ENCODE measurements at places on chromosomes 2 and 18.

DNA sequence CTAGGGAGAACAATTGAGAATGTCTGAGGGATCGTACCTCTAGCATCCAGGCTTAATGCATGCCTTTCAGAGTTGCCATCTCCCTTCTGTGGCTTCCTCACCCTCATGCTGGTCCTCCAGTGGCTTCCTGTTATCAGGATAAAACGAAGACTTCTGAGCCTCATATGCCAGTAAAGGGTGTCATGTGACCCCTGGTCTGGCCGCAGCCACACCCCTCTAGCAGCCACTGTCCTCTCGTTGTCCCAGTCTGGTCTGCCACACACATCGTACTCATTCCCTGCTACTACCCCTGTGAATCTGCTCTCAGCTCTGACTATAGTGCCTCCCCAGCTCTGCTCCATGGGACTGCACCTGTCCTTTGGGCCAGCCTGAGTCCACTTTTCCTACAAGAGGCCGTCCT, 62.6 kb upstream of the TMEM177 start:
- no peak overlapping the region for H3K27ac ChIP-seq
- no peaks in the 10 kb centered on the region for H3K36me3 ChIP-seq
- H3K27me3 ChIP-seq: peaks cover 16% of the 10 kb centered on the region
- no peak for DNase-seq
- no peaks in the 10 kb centered on the region for H3K4me1 ChIP-seq
- H3K4me3 ChIP-seq: no peak overlapping the region

DNA sequence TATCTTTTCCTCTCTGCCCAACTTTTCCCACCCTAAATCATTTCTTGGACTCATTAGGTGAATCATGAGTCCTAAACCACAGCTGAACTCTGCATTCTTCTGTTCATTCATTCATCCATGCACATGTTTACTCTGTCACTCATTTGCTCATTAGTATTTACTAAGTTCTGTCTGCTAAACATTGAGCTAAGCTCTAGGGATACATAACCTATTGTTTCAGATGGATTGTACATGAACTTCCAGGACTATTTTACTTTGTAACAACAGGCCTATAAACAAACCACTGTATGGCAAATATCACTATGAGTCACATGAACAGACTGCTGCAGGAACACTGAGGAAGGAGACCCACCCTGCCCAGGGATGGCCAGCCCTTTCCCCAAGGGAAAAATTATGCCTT, 14.6 kb upstream of the DYNC2LI1 start:
- H3K36me3 ChIP-seq: no peaks in the 10 kb centered on the region
- no peak overlapping the region for H3K4me3 ChIP-seq
- peak overlapping the region; percentile 58 for H3K27ac ChIP-seq
- no peaks in the 10 kb centered on the region for H3K27me3 ChIP-seq

DNA sequence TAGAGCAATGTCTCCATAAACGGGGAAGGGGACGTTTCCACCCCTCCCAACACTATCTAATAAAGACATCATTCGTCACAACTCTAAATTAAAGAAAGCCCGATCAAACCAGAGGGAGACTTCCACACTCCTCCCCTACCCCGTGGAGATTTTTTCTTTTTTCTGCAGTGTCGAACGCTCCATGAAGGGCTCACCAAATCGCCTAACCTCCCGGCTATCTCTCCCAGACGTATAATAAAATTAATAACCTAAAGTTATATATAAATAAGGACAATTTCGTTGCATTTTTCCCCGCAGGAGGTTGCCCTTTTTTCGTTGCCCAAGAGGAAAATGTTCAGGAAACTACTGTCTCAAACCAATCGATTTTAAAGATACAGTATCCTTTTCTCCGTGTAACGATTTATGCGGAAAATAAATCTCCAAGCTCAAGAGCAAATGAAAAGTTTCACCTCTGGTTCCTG, 2.4 kb downstream of the EVX2 start:
- no peak overlapping the region for H3K4me3 ChIP-seq
- DNase-seq: no peak
- H3K27me3 ChIP-seq: peaks cover 100% of the 10 kb centered on the region
- no peak overlapping the region for H3K27ac ChIP-seq

- H3K27me3 ChIP-seq: no peaks in the 10 kb centered on the region
- H3K36me3 ChIP-seq: no peaks in the 10 kb centered on the region
- no peaks in the 10 kb centered on the region for H3K4me1 ChIP-seq
- no peak for DNase-seq
Measured at GRCh38 chr2:207487650-207488311, 42.0 kb upstream of the CREB1 start.

Measured in suprapubic skin (tissue), 4 donors.